ENCODE measurements at places on chromosomes 6 and 20.
A peak's percentile ranks its signal among the peaks of the same experiment; 100 is the strongest.

DNA sequence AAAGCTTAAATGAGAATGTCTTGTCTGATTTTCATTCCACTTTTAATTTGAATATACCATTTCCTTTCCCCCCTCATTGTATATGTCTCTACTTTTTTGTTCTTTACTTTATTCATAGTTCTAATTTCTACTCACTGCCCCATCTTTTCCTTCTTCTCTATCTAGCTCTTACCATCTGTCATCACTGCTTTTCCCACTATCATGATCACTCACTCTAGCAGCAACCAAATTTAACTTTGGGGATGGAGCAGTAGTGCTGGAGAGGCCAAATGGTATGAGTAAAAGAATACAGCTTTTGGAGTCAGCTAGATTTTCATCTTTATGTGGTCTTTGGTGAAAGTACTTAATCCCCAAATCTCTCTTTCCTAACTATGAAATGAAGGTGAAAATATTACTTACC lies 25.5 kb downstream of the QKI start:
- DNase-seq = no peak

DNA sequence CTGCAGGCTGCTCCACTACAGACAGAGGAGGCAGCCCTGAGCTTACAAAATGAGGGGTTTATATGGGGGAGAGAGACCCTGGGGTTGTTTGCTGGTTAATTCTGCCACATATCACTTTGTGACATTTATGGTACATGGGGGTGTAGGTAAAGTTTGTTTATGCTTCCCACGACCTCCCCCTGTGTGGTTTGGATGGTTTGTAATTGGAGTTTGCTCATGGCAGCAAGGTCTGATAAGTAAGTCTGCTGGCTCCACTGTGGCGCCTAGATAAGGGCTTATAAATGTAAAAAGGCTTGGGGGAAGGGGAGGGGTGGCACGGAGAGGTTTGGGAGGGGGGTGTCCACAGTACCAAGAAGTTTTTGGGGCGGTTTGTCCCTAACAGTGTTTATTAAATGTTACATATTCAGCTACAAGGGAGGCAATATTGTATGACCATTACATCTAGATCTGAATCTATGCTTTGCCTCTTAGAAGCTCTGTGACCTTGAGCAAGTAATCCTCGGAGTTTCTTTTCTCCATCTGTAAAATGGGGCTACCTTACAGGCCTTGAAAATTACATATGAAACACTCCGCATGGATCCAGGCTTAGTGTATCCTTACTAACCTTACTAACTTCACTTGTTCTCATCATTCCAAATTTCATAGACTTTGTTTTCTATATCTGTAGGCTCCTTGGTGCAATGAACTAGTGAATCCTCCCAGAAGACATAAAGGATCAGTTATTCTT lies 204.8 kb upstream of the NOX3 start:
- DNase-seq = no peak

DNA sequence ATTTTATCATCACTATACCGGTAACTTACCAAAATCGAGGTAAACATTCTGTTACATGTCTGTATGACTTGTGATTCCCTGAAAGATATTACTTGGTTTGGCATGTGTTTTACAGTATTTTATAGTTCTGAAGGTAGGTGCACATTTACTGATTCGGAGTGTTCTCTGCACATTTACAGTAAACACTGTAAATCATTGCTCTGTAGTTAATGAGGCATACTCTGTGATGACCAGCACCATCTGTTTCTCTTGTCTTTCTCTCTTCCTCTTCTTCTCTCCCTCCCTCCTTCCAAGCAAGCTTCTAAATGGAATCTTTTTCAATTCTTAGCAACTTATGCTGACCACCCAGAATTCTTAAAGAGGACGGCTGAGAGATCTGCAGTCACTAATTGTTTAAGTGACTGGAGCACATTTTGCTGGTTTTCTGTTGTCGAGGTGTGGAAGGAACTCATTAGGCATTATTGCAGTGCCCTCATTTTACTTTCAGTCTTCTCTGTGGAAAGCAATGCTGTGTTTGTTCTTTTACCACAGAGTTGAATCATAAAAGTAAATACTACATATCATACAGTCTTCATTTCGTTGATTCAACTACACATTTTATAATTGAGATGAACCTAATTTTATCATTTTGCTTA lies 126.5 kb downstream of the UTRN start:
- DNase-seq = no peak

DNA sequence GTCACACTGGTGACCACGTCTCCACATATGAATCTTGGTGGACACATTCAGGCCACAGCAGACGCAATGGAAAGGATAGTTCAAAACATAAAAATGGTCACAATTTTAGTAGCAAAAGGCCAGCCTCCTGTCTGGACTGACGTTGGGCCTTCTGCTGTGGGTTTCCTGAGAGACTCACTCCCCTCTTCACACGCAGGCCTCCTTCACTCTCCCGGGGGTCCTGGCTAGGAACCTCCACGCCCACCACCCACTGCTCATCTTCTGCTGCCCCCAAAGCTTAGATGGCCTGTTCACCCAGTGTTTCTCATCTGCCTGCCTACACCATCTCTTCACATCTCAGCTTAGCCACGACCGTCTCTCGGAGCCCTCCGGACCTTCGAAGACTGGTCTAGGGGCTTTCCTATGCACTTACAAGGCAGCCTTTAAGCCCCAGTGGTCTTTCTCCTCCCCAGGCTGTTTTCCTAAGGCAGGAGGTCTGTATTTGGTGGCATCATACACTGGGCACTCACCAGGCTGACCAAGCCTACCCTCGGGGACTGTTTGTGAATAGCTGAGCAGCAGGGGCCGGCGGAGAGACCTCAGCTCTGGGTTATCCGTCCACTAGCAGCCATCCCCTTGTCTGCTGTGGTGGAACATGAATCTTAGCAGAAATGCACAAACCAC lies 46.6 kb upstream of the AFDN start:
- DNase-seq = no peak

DNA sequence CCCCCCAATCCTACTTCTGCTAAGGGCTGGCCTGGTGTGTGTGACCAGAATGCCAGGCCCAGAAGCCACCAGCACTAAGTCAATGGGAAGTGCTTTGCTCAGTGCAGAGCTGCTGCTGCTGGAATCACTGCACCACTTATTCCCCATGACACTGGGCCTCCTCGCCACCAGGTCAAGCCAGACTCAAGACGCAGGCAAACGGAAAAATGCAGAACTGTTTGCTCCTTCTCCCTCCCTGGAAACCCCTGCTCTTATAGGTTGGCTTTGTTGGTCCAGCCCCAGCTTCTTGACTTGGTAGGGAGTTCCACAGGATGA lies 121.9 kb downstream of the PHACTR3 start:
- DNase-seq = no peak

DNA sequence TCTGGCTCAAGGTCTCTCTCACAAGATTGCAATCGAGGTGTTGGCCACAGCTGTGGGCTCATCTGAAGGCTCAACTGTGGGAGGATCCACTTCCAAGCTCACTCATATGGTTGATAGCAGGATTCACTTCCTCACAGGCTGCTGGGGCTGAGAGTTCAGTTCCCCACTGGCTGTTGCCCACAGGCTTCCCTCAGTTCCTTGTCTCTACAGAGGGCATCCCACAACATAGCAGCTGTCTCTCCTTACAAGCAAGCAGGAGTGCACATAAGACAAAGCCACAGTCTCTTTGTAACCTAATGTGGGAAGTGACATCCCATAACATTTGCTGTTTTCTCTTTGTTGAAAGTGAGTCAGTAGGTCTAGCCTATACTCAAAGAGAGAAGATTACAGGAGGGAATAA lies 14.0 kb downstream of the SPATS1 start:
- DNase-seq = no peak

DNA sequence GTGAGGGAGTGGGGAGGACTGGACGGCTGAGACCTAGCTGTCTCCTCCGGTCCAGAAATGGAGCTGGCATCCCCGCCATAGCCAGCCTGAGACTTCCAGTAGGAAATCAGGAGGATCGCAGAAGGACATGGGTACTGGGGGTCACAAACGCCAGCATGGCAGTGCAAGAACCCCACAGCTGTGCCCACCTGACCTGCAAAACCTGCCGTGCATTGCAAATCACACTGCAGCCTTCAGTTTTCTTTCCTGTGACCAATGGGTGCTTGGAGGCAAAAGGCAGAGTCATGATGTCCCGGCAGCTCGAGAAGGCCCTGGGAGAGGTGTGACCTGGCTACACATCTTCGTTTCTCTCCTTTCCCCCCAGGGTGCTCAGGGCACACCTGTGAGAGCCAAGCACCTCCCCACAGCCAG lies 23.3 kb upstream of the PHACTR3 start:
- no peak for DNase-seq

- DNase-seq = no peak
Measured at GRCh38 chr20:31716818-31717477, 5.7 kb downstream of the BCL2L1 start.

DNA sequence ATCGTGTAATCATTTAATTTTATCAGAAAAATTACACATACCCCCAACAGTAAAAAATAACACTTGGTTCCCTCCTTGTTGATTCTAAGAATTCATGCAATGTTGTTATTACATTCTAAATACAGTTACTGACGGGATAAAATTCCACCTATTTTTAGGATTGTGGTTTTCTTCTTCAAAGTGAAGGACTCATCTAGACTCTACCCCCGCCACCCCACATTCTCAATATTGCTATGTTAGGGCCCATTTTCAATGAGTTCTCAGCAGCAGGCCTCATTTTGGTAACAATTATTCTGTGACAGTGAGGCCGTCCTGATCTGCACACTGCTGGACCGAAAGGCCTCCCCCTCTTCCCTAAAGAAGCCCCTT lies 43.5 kb downstream of the PREX1 start:
- DNase-seq = no peak

DNA sequence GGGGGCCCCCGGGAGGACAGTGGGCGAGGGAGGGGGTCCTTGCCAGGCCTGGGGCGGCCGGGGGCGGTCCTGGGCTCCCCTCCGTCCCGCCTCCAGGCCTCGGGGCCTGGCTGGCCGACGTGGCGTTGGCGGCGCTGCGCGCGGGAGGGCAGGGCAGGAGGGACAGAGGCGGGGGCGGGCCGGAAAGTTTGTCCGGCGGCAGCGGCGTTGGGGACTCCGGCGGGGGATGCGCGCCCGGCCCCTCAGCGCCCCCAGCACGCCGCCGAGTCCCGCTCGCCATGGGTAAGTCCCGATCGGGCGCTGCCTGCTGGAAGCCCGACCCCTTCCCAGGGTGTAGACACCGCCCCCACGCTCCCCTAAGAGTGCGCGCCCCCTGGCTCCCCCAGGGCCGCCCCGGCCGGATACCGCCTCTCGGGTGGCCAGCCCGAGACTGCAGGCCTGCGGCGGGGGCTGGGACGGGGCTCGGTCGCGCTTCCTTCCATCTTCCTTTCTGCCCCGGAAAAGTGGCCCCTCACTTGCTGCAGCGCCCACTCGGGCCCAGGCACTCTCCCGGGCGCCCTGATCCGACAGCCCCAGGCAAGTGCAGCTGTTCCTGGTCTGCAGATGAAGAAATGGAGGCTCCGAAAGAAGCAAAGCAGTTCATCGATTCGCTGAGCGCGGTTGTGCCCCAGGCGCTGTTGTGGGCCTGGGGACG lies at the start of gene SLC2A10:
Gene SLC2A10 (plus strand): TSS at position 191 of the 694 bp plus-strand sequence. CDS start 88 bp downstream, at position 279.
- DNase-seq = no peak

- peak; percentile 64 for DNase-seq
Measured at GRCh38 chr6:44221291-44221960, 2.0 kb upstream of the SLC29A1 start.

GRCh38 chr6:71489736-71490135 lies 201.1 kb downstream of the OGFRL1 start:
- no peak for DNase-seq
